ENCODE measurements at places on chromosomes 11 and 22.

DNA sequence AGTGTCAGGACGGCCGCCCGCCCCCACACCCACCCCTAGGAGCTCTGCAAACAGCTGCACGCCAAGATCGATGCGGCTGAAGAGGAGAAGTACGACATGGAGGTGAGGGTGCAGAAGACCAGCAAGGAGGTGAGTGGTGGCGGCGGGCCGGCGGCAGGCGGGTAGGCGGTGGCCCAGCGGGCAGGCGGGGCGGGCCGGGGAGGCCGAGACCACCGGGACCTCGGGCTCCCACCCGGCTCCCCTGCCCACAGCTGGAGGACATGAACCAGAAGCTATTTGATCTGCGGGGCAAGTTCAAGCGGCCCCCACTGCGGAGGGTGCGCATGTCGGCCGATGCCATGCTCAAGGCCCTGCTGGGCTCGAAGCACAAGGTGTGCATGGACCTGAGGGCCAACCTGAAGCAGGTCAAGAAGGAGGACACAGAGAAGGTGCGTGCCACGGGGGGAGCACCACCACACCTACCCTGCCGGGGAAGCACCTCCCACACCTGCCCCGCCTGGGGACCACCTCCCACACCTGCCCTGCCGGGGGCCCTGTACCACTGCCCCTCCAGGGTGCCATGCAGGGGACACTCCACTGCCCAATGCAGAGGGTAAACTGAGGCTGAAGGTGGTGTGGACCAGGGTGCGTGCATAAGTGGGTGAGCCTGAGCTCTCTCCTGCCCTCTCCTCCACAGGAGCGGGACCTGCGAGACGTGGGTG, 2.1 kb downstream of the TNNI2 start:
- no peak for DNase-seq

GRCh38 chr11:118895093-118896039, 11.7 kb downstream of the CXCR5 start:
- peak; percentile 75 for DNase-seq

GRCh38 chr11:2376751-2377451, at the start of gene CD81:
TSS of gene CD81 (plus strand) at chr11:2377310. CDS start at chr11:2377550, 240 bp downstream.
- peak; percentile 58 for DNase-seq

- DNase-seq = peak; percentile 28
These were observed 1.0 kb downstream of the SMCO4 start for GRCh38 chr11:93541884-93542810.

DNA sequence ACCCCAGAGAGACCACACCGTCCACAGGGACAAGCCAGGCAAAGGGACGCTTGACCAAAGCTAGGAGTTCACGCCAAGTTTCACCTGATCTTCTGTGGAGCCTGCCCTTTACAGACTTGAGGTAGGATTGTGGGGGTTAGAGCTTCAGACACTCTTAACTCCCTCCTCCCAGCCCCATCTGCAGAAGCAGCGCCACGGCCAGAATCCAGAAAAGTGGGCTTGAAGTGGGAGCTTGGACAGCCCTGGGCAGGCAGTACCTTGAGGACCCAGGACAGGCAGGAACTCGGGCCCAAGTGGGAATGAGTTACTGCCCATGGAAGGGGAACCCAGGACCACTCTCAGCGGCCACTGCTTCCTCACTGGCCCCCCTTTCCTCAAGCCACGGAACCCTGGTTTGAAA, 695.9 kb downstream of the TBC1D22A start:
- no peak for DNase-seq

GRCh38 chr11:65427691-65428577, 5.3 kb downstream of the NEAT1 start:
- DNase-seq = no peak

DNA sequence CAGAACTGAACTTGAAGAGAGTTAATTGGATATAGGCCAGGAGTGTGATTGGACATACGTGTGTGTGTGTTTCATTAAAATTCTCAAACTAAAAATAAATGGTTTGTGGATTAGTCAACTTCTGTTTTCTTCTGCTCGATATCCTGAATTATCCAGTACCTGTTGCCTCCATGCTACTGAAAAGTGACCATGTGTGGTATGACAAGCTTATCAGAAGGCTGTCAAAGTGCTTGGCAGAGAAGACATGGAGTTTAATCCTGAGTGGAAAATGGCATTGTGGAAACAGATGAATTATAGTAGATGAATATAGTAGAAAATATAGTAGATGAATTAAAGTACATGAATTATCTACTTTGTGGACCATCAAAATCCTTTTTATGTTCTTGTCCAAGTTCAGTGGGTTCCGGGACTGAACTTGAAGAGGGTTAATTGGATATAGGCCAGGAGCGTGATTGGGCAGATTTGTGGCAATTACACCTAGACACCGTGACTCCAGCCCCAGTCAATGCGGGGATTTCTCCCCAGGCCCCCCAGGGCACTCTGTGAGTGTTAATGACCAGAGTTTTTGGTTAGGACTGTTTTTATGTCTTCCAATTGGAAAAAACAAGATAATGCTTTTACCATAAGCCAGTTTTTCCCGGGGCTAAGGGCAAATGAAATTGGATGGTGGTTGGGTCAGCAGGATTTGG, 30.1 kb downstream of the GRAMD1B start:
- DNase-seq = no peak

GRCh38 chr11:46352063-46352841, 5.0 kb downstream of the DGKZ start:
- DNase-seq = peak; percentile 73
